ENCODE measurements at places on chromosomes 5 and 9. TPM values are rescaled to one million over a fixed set of nuclear protein-coding genes. Genes with fewer than 3 reads are reported as not detected.
A peak's percentile ranks its signal among the peaks of the same experiment; 100 is the strongest.

The ORM2 gene
- not detected for total RNA-seq

The GMCL2 gene
- total RNA-seq, result not detected

The NPDC1 gene
- total RNA-seq, result 972 TPM

The CMYA5 gene
- total RNA-seq, result 0.37 TPM

The PRDM9 gene
- not detected for total RNA-seq

The ITK gene
- 2.5 TPM for total RNA-seq

The C7 gene
- 132 TPM for total RNA-seq

The SHLD3 gene
- not detected for total RNA-seq

The PCDHGA3 gene
- total RNA-seq, result 1.2 TPM

The PCDHGB2 gene
- total RNA-seq, result 2.1 TPM

The MXD3 gene
- total RNA-seq, result 257 TPM

- no peak for DNase-seq
These were observed 1074.2 kb upstream of the WWC1 start for GRCh38 chr5:167217097-167217743.

DNA sequence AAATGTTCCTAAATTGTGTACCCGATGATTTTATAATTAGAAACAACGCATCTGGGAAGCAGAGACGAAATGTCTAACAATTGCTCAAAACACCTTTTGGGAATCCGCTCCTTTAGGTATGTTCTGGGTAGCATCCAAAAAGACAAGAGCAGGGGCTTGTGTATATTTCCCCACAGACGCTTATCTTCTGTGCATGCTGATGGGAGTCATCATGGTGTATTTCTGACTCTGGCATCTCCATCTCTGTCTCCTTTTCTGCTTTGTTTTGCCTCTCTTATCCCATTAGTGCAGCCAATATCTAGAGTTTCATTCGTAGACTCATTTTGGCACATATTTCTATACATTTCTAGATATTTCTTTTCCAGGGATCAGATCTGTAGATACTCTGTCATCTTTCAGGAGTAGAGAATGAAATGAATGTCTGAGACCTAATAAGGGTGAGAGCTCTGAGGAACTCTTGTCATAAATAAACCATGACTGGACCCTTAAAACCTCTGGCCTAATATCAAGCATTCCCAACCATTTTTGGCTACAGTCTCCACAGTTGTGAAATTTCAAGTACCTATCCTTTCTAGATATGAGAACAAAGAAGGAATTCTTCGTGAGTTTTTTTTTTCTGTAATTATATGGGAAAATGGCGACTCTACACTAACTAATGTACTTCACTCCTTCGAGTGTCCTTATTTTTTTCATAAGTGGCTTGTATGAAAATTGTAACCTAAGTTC lies 508.2 kb downstream of the ACTL7B start:
- no peak for DNase-seq

DNA sequence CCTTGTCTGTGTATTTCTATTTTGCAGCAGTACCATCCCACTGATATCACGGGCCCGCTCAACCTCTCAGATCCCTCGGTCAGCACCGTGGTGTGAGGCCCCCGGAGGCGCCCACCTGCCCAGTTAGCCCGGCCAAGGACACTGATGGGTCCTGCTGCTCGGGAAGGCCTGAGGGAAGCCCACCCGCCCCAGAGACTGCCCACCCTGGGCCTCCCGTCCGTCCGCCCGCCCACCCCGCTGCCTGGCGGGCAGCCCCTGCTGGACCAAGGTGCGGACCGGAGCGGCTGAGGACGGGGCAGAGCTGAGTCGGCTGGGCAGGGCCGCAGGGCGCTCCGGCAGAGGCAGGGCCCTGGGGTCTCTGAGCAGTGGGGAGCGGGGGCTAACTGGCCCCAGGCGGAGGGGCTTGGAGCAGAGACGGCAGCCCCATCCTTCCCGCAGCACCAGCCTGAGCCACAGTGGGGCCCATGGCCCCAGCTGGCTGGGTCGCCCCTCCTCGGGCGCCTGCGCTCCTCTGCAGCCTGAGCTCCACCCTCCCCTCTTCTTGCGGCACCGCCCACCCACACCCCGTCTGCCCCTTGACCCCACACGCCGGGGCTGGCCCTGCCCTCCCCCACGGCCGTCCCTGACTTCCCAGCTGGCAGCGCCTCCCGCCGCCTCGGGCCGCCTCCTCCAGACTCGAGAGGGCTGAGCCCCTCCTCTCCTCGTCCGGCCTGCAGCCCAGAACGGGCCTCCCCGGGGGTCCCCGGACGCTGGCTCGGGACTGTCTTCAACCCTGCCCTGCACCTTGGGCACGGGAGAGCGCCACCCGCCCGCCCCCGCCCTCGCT lies 1.9 kb downstream of the LRRC26 start:
- DNase-seq, result peak; percentile 72

- DNase-seq, result no peak
These were observed 72.0 kb upstream of the C9orf72 start for GRCh38 chr9:27645161-27645840.

- peak; percentile 83 for DNase-seq
These were observed 73.0 kb downstream of the PTPDC1 start for GRCh38 chr9:94157050-94157801.

DNA sequence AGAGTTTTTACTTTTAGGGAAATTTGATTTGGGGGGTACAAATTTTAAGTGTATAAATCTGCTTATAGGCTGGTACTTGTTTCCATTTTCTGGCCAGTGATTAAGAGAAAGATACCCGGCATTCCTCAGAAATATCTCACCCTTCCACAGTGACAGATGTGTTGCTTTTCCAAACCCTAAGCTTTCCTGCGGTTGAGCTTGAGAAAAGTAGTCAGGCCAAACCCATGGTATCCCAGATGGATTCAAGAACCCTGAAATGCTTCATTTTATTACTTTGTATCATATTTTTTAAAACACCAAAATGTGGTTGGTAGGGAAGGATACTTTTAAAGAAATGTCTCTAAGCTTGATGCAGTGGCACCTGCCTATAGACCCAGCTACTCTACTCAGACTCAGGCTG lies 23.5 kb downstream of the SPTAN1 start:
- DNase-seq, result no peak

GRCh38 chr5:147530530-147531389 lies 20.9 kb upstream of the DPYSL3 start:
- DNase-seq, result no peak

GRCh38 chr5:171162596-171162995 lies 146.5 kb upstream of the TLX3 start:
- no peak for DNase-seq

GRCh38 chr5:133333326-133334150 lies 278.8 kb downstream of the FSTL4 start:
- no peak for DNase-seq

DNA sequence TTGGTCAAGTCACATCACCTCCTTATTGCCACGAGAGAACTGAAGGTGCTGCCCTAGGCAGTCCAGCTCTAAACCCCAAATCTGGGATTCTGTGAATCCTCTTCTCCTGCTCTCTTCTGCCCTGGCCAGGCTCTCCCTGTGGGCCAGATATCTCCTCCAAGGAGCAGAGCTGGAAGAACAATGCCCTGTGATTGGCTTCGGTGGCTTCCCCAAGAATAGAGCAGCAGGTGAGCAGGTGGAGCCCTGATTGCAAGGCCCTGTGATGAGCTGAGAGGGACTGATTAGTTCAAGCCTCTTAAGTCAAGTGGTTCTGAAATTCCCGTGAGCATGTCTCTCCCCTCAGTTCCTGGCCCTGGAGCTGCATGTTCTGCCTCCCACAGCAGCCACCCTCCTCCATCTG lies 175.3 kb upstream of the BRINP1 start:
- no peak for DNase-seq

DNA sequence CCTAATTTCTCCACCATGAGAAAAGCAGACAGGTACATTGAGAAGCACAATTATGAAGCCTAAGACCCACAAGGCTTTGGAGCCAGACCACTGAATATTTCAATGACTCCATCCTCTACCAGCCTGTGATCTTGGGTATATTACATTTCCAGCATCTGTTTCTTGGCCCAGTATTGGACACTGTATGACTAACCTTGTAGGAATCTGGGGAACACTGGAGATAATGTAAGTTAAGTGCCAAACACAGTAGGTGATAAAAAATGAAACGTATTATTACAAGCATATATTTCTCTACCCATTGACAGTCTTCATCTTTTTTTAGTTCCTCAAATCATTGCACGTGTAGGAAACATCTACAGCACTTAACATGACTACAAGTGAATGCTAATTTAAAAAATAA lies 28.6 kb upstream of the FEM1C start:
- no peak for DNase-seq

DNA sequence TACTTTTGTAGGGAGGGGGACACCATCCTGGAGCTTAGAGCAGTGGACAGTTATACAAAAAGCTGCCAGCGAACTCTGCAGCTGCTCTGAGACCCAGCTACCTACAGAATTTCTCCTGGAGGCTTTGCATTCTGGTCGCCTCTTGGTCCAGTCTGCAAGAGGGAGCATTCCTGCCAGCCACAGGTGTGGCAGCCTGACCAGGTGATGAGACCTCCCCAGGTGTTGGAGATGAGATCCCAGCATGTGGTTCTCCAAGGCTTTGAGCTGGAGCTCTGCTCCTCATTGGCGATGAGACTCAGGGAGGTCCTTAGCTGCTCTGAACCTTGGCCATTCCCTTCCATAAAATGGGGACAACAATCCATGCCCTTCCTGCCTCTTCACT lies 69.3 kb downstream of the RGS3 start:
- DNase-seq, result no peak

DNA sequence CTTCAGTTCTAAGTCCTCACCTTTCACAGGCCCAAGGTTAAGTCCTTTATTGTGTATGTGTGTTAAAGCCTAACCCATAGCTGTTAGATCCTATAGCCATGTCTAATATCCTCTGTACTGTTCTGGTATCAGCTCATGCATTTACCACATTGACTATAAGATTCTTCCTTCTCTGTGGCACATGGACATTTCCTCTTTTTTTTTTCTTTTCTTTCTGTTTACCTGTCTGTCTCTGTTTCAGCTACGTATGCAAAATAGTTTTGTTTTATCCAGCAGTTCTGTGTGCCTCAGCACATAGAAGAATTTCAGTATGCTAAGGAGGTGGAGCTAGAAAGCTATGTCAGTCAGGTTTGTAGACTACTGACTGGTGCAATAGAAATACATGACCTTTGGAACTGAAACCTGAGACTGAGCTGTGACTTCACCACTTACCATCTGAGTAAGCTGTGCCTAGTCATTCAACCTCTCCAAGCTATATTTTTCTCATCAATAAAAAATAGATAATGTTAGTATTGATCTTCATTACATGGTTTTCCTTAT lies 155.6 kb upstream of the VLDLR start:
- peak; percentile 10 for DNase-seq

DNA sequence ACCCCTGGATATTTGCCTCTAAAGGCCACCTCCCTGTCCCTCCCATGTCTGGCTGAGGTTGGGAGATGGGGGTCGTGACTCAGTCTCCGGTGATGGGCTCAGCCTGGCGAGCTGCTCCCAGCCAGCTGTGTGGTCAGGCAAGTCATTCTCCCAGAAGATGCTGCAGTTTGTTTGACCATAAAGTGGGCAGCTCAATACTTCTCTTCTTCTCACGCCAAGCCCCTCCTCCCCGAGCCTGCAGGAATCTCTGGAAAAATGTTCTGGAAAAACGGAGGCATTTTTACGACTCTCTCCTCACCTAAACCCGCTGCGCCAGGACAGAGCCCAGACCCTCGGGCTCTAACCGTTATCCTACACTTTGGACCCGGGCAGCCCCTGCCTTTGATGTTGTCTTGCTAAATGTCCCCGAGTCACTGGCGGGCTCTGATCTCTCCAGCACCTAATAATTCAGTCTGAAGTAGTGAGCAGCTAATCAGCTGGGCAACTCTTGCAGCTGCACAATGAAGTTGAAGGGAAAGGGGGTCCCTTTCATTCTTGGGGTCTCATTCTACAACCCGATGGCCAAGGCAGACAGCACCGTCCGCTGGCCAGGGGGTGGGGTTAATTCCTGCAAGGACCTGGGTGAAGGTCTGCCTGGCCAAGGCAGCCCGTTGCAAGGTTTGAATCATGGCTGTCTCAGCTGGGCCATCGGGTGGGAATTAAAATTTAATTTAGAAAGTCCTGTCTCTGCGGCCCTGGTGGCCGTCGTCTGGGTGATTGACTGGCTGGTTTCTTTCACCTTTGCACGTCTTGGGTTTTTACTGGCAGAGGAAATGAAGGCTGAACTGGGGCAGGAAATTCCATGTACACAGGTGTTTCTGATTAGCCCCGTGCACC lies 12.3 kb downstream of the DCANP1 start:
- DNase-seq, result no peak

GRCh38 chr9:82998409-82998808 lies 64.5 kb downstream of the RASEF start:
- DNase-seq, result no peak

GRCh38 chr5:169886033-169886432 lies 94.3 kb downstream of the INSYN2B start:
- no peak for DNase-seq

- DNase-seq, result no peak
These were observed 5.1 kb downstream of the RAPGEF1 start for GRCh38 chr9:131734781-131735180.

- DNase-seq, result no peak
These were observed 32.9 kb upstream of the ENTREP1 start for GRCh38 chr9:69292078-69292477.

- no peak for DNase-seq
These were observed 41.2 kb upstream of the COL15A1 start for GRCh38 chr9:98902516-98902915.

DNA sequence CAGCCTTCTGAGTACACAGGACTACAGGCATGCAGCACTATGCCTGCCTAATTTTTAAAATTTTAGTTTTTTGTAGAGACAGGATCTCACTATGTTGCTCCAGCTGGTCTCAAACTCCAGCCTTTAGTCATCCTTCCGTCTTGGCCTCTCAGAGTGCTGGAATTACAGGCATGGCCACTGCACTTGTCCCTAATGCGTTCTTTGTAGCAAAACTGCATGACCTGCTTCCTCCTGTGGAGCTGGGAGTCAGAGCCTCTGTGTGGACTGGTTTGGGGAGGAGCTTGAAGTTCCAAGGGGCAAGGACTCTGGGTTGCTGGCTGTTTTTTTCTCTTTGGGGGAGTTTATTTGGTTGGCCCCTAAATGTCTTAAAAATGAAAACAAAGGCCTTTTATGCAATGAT lies 22.7 kb upstream of the ANKRD34B start:
- DNase-seq, result no peak

GRCh38 chr9:127209220-127209619 lies 55.4 kb upstream of the GARNL3 start:
- DNase-seq, result no peak

DNA sequence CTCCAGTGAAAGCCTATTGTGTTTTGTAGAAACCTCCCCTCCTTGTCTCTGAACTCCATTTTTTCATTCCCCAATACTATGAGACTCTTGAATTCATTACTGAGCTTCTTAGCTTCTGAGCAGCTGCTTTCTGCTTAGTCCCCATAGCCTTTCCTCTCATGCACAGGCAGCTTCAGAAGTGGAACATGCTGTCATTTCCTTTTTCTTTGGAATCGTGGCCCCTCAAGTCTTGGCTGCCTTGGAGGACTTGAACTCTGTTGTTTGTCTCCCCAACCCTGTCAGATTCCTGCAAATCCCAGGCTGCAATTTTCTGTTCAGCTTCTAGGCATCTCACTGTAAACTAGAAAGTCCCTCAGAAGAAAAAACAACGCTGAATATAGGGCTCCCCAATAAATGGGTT lies 268.5 kb downstream of the ARRDC3 start:
- no peak for DNase-seq

GRCh38 chr5:169202969-169203368 lies 98.0 kb downstream of the SLIT3 start:
- DNase-seq, result no peak

GRCh38 chr9:93100276-93100636 lies 4.2 kb downstream of the CARD19 start:
- DNase-seq, result peak; percentile 3

GRCh38 chr5:54837093-54837492 lies 148.3 kb downstream of the ESM1 start:
- DNase-seq, result no peak
